CD4-positive, alpha-beta T cell treated with Interleukin-4 for 4 hours (primary cell): ENCODE measurements at places on chromosomes 7 and 10.

DNA sequence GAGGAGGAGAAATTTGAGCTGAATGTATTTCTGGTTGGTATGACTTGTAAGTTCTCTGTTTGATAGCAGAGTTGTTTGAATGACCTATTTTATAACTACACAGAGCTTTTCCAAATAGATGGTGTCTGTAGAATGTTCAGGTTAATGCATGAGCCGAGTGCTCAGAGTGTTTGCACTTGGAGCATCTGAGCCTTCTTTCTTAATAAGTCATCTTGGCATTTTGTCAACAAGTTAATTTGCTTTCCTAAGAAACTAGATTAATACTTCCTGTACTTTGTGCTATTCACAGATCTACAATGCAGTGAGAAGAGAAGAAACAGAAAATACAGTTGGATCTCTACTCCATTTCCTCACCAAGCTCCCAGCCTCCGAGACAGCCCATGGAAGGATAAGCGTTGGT lies 138.2 kb downstream of the PLCE1 start:
- no peak for DNase-seq

DNA sequence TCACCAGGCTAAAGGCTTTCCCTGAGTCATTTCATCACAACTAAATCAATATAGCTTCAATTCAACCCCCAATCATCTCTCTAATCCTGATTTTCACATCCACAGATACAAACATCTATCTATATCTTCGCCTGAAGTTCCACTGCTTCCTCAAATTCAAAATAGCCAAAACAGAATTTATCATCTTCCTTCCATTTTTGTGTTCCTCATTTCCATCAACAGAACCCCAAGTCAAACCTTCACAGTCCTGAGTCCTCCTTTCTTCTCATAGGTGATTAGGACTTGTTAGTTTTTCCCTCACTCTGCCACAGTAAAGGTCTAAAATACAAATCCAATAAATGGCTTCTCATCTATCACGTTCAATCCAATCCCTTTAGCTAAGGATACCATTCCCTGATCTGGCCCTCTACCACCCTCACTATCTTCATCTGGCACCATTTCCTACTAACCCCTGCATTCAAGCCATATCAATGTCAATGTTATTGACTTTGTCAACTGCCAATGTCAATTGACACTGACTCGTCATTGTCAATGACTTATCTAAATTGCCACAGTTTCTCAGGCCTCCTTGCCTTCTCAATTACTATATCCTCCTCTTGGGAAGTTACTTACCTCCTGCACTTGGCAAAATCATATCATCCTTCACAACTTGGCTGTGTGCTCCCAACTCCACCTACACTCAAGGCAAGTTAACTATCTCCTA lies 2.6 kb downstream of the HYCC1 start:
- DNase-seq = no peak

DNA sequence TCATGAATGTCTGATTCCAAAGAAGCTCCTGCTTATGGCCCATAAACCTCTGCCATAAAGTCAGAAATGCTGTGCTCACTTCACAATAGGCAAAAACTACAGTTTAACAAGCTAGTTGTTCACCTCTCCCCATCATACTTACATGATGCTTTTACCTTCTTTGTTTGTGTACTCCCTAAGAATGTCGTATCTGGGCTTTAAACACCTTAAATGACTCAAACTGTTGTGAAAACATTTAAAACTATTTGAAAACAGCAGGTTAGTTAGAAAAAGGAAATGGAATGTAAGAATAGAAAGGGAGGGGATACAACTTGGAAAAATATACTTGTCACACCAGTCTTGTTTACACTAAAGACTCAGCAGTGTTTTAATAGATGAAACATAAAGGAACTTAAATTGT lies 128.2 kb upstream of the AGR3 start:
- DNase-seq = no peak

DNA sequence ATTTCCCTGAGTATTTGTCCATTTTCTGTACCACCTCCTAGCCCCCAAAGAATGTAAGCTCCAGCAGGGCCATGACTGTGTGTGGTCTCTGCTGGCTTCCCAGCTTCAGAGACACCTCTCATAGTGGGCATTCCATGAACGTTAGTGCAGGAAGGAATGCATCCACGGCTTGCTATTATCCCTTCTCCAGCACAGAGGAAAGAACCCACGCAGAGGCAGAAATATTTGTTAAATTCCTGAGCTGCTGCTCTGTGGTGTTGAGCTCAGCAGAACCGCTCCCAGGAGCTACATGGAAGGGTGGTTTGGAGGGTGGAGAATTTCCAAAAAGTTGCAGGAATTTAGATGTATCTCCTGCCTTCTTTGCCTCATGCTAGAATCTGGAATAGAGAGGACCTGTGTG lies 275.2 kb downstream of the POU6F2 start:
- no peak for DNase-seq

DNA sequence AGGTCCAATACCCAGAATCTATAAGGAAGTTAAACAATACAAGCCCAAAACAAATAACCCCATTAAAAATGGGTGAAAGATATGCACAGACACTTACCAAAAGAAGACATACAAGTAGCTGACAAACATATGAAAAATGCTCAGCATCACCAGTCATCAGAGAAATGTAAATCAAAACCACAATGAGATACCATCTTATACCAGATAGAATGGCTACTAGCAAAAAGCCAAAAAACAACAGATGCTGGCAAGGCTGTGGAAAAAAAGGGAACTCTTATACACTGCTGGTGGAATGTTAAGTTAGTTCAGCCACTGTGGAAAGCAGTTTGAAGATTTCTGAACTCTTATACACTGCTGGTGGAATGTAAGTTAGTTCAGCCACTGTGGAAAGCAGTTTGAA lies 331.1 kb downstream of the KIF20B start:
- DNase-seq = no peak

GRCh38 chr7:158405324-158405723 lies 182.3 kb downstream of the PTPRN2 start:
- DNase-seq = no peak

DNA sequence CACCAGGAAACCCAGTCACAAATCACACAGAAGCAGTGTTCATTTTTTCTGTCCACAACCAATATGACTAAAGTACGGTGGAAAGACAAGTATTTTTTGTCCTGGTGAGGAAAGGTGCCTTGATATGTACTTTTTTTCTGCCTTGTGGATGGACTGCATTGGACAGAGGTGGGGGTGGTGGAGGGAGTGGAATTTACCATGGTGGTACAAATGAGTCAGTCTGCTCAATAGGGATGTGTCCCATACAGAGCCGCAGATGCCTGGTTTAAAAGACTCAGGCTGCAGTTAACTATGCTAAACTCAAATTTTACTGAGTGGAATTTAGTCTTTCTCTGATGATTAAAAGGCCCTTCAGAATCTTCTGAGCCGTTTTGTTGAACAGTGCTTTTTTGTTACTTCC lies 674.5 kb upstream of the GALNT17 start:
- DNase-seq = no peak

DNA sequence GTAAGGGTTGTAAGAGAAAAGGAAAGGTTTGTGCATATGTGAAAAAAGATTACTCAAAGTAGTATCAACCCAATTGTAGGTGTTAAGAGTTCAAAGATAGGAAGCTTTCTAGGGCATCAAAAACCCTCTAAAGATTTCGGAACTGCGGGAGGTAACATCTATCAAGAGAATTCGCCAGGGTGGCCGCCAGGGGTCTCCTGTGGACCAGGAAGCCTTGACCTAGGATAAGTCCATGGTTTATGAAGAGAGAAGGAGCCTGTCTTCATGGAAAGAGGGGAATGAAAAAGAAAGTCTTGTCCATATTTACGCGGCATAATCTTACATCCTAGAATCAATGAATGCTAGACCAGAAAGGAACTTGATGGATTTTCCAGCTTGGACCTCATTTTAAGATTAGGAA lies 140.7 kb upstream of the CALCR start:
- no peak for DNase-seq

DNA sequence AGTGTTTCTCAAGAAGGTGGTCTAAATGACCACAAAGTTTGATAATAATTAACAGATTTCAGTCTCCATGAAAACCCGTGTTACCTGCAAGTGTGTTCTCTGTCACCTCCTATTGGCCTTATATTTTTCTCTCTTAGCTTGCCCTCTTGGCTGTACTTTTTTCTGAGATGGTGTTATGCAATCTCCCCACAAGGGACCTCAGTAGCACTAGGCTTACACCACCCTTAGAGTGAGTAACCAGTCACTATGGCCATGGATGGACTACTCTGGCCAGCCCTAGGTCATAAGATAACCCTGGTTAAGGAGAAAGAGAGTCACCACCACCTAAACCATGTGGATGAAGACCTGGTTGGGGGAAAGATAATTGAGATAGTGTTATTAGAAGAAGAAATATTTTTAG lies 76.8 kb downstream of the NPSR1 start:
- no peak for DNase-seq

DNA sequence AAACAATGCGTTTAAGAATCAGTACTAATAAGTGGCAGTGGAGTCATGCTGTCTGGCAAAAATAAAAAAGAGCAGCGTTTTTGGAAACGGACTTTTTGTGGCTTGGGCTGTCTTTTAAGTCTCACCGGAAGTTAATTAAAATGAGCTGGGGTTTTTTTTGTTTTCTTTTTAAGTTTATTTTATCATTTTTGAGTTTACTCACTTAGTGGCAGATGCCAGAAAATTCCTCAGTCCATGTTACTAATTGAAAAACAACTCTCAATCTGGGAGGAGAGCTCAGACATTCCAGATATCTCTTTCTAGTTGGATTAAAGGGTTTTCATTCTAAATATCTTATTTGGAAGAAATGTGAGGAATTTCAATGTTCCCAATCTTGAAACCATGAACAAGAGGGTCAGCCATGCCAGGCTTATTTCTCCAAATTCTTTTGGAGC lies 133.8 kb upstream of the AGR3 start:
- DNase-seq = peak; percentile 11

GRCh38 chr10:52479567-52479966 lies 165.5 kb downstream of the DKK1 start:
- no peak for DNase-seq

- DNase-seq = no peak
Measured at GRCh38 chr7:30844916-30845315, 66.7 kb upstream of the AQP1 start.

- DNase-seq = no peak
Measured at GRCh38 chr10:118663176-118663575, 67.7 kb upstream of the PRLHR start.

- DNase-seq = no peak
Measured at GRCh38 chr10:2949948-2950354, 117.4 kb upstream of the PFKP start.

- no peak for DNase-seq
Measured at GRCh38 chr7:136594739-136595144, 273.7 kb upstream of the CHRM2 start.

DNA sequence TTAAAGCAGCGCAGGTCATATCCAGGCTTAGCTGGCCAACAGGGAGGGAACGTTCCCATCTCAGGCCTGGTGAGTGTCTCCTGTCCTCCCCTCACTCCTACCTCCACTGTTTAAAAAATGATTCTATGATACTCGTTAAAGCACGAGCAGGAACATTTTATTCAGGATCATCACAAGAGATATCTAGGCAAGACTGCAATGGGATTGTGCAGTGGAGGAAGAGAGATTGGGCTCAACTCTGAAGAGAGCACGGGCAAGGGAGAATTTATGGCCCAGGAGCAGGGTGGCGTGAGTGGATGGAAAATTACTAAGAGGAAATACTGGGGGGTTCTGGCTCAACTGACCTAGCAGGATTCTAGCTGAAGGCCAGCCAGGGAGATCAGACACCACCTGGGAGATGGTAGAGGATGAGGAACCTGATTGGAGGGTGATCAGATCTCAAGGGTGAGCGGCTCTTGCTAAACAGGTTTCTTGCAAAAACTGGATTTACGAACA lies 9.0 kb upstream of the HSPB1 start:
- DNase-seq = no peak

GRCh38 chr10:42990016-42990720 lies 86.7 kb upstream of the RET start:
- DNase-seq = no peak

DNA sequence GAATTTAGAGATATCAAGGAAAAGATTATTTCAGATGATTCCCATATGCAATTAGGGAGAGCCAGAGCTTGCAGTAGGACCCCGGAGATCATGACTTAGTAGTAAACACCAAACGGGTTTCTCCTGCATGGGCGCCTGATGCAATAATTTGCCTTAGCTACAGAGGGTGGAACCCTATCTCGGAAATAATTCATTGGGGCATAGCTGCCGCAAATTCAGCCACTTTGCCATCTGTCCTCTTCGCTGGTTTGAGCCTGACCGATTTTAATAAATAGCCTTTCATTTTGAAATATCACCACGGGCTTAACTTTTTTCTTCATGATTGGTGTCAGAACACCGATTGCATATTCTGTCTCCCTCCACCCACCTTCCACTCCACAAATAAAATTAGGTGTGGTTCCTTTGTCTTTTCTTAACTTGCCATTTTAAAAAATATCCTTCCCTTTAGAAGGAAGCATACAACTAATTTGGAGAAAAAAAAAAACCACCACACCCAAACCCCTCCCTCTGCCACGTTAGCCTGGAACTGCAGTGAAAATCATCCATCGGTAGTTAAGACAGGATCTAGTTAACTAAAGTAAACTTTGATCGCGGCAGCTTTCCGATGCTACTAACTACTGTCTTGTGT lies 1.4 kb downstream of the GARS1 start:
- DNase-seq = peak; percentile 6

DNA sequence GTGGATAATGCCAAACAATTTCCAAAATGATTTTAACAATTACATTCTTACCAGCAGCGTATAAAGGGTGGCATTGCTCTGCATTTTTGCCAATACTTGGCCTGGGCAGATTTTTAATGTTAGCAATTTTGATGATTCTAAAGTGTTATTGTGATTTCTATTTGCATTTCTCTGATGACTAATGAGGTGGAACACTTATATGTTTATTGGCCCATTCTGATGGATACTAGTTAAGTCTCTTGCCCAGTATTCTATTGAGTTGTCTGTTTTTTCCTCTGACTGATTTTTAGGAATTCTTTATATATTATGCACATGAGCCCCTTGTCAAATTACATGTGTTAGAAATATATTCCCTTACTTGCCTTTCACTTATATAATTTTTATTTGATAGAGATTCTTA lies 86.8 kb downstream of the TMEM26 start:
- DNase-seq = no peak

DNA sequence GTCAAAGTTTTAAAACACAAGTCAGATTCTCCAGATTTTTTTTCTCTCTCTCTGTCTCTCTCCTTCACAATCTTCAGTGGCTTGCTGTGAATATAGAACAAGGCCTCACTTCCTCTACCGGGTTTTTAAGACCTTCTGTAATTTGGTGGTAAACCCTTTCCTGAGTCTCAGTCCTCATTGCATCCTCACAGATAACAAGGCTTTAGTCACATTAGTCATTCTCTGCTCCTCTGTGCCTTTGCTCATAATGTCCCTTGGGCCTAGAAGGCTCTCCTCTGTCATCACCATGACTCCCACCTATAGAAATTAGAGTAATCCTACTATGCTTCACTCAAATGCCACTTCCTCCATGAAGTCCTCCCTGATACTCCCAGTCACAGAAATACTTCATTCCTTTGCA lies 172.7 kb upstream of the HPS1 start:
- DNase-seq = no peak

GRCh38 chr7:24604630-24605029 lies 31.4 kb downstream of the PALS2 start:
- DNase-seq = no peak
